ENCODE measurements at places on chromosomes 11 and 22.
A peak's percentile ranks its signal among the peaks of the same experiment; 100 is the strongest.

DNA sequence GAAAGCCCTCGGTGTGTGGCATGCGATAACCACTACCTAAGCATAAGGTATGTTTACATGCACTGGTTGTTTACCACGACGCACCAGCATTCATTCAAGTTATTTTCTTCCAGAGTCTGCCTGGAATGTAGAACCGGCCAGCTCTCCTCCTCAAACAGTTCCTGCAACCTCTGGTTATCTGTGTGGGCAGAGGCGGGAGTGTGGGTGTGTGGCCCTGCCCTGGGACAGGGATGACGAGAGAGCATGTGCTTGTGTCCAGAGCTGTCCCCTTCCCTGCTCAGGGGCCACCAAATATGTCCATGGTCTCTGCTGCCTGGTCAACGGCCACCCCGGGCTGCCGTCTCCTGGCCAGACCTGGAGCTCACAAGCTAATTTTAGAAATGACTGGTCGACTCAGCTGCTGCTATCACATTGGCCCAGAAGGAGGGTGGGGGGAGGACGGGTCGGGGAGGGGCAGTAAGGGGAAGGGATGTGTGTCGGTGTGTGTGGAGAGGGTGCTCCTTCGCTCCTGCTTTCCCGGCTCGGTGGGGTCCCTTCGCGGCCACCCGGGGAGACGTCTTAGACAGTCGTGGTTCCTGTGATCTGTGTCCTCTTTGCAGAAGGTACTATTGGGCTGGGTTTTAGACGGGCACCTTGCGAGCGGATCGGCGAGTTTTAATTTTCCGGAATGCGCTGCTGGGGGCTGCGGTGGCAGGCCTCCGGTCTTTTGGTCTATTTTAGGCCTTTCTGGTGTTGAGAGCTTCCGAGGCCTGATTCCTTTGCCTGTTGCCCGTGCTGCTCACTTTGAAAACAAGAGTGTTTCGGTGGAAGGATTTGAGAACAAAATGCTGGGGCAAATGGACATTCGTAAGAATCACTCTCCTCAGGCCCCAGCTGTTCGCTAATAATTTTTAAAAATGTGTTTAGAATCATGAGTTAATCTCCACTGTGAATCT lies at the start of gene MYO18B:
MYO18B (plus strand) TSS at position 497 of the 935 bp plus-strand sequence. CDS start 18,905 bp downstream, outside the sequence.
- DNase-seq: no peak

DNA sequence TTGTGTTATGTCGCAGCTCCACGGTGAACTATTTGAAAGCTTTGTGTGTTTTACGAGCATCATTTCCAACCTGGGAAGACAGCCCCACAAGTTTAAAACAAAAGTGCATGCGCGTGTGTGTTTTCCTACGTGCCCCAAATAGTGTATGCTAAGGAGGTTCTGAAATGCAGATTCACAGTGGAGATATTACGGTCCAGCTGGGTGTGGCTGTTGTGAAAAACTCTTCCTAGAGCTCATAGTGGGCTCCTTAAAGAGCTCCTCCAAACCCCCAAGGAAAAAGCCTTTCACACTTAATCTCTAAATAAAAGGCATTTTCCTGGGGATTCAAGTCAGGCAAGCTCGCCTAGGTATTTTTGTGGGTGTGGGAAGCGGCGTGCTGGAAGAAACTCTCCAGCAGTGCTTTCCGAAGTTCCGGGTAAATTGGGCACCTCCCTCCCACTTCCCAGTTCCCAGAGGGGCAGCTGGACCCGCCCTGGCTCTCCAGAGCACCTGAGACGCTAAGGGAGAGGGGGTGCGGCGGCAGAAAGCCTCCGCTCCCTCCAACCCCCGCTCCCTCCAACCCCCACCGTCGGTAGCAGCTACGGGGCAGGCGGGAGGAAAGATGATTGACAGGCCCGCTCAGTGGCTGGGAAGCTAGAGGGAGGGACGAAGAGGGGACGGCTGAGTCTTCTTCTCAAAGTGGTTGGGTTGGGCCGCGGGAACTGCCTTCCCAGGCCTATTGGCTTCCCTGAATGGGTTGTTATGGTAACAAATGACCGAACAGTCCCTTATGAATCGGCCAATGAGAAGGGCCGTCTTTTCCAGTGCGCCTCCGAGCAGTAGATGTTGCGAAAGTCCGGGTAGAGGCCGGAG lies 561 bp upstream of the PCF11 start:
- peak; percentile 96 for DNase-seq

- no peak for DNase-seq
Measured at GRCh38 chr11:2399488-2400068, 972 bp upstream of the TSSC4 start.

DNA sequence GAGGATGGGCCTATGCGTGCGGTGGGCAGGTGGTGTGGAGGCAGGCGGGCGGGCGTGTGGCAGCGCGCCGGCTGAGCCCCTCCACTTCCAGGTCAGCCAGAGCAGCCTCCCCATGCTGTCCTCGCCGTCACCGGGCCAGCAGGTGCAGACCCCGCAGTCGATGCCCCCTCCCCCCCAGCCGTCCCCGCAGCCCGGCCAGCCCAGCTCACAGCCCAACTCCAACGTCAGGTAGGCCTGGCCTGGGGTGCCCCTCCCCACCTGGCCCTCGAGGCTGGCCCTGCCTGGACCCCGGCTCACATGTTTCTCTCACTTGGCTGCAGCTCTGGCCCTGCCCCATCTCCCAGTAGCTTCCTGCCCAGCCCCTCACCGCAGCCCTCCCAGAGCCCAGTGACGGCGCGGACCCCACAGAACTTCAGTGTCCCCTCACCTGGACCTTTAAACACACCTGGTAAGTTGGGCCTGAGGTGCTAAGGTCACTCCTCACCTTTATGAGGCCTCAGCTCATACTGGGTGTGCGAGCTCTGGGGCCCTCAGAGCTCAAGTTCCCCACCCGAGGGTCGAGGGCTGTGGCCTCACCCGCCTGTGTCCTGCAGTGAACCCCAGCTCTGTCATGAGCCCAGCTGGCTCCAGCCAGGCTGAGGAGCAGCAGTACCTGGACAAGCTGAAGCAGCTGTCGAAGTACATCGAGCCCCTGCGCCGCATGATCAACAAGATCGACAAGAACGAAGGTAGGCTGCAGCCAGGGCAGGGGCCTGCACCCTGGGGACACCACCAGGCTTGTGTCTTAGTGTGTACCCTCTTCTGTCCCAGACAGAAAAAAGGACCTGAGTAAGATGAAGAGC lies 75.3 kb downstream of the MED15 start:
- DNase-seq: no peak

GRCh38 chr22:49096476-49096875 lies 731.2 kb downstream of the BRD1 start:
- no peak for DNase-seq

GRCh38 chr22:46607483-46608114 lies 12.6 kb upstream of the GRAMD4 start:
- no peak for DNase-seq

- DNase-seq: no peak
Measured at GRCh38 chr11:125228993-125229392, 64.4 kb downstream of the PKNOX2 start.

GRCh38 chr11:131792243-131792642 lies 421.8 kb downstream of the NTM start:
- DNase-seq: no peak

- DNase-seq: no peak
Measured at GRCh38 chr22:31814942-31815341, 61.1 kb downstream of the DEPDC5 start.

GRCh38 chr22:42626951-42627625 lies 12.4 kb upstream of the POLDIP3 start:
- DNase-seq: no peak

- DNase-seq: no peak
Measured at GRCh38 chr22:41550952-41551491, 6.8 kb upstream of the POLR3H start.

GRCh38 chr11:4862447-4863236 lies 13.6 kb upstream of the OR51S1 start:
- no peak for DNase-seq

- DNase-seq: no peak
Measured at GRCh38 chr11:66154109-66154508, 84.0 kb downstream of the PACS1 start.

GRCh38 chr11:117949062-117949461 lies 19.9 kb upstream of the TMPRSS13 start:
- no peak for DNase-seq

DNA sequence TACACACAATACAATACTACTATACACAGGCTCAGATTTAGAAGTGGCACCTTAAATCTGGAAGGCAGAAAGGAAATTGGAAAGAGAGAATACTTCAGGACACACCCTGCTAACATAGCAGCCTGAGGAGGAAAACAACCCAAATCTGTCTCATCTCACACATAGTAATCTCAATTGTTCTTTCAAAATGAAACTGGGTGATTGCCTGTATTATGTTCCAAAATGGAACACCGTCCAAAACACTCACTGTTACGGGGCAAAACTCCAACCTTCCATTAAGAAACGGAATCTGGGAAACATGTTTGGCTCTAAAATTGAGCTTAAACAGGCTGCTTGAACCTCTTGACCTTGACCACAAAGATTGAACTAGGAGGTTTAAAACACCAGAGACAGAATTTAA lies 572.6 kb downstream of the OPCML start:
- DNase-seq: no peak

DNA sequence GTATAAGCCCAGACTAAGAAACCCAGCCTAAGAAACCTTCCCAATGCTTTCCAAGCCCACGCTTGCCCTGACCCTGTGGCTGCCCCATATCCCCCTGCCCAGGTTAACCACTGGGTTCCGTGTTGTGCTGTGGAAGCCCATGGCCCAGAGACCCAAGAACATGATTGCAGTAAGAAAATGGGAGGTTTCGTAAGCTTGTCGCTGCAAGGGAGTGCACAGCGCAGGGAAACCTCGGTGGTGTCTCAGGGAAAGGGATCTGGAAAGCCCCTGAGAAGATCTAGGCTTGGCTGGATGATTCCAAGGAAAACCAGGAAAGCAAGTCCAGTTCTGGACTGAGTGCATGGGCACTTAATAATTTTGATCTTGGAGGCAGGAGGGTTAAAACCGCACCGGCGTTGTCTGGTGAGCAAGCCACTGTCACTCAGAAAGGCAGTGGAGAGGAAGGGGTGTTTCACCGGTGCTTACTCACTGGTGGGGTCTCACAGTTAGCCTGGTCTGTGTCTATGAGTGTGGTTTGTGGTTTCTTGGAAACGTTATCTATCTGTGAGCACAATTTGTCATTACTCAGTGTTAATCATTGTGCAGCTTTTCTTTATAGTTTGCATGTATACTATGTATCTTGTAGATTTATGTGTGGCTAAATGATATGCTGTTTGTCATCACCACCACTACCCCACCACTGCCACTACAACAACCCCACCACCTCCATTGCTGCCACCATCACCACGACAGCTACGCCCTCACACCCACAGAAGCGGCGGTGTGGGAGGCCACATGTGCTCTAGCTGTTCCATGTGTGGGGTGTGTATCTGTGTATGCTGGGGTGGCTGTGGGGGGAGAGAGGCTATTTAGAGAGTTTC lies 53.3 kb upstream of the PRDM11 start:
- DNase-seq: no peak

DNA sequence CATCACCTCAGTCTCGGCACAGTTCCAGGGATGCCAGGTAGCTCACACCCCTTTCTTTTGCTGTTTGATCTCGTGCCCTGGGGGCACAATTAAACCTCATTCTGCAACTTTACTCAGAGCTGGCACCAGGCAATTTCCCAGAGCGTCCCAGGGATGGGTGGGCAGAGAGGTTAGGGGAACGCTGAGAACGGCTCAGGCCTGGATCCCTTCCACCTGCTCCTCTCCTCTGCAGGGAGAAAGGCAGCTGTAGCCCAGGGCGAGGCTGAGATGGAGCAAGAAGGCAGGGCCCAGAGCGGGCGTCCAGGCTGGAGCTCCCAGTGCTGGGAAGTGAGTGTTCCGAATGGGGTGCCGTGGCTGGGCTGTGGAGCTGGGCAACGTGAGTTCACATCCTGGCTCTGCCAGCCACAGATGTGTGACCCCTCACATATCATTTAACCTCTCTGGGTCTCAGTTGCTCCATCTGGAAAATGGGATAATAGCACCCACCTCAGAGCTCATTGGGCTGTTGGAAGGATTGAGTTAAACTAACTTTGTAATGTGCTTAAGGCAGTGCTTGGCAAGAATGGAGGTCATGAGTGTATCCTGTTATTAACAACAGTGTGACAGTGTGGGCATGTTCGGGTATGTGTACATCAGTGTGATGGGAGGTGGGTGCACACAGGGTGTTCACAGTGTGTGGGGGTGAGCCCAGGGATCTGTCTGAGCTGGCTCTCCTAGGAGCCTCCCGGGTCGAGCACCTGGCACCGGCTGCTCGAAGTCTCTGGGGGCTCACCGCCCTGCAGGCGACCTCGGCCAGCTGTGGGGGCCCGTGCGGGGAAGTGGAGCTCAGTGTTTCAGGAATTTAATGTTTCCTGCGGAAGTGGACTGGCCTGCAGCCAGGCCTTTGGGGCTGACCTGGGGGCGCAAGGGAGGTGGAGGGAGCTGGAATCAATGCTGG lies 15.5 kb downstream of the OTUB1 start:
- no peak for DNase-seq

- no peak for DNase-seq
Measured at GRCh38 chr11:71373791-71374454, 74.3 kb downstream of the DHCR7 start.

GRCh38 chr11:27485930-27486773 lies 13.6 kb upstream of the LGR4 start:
- DNase-seq: no peak

DNA sequence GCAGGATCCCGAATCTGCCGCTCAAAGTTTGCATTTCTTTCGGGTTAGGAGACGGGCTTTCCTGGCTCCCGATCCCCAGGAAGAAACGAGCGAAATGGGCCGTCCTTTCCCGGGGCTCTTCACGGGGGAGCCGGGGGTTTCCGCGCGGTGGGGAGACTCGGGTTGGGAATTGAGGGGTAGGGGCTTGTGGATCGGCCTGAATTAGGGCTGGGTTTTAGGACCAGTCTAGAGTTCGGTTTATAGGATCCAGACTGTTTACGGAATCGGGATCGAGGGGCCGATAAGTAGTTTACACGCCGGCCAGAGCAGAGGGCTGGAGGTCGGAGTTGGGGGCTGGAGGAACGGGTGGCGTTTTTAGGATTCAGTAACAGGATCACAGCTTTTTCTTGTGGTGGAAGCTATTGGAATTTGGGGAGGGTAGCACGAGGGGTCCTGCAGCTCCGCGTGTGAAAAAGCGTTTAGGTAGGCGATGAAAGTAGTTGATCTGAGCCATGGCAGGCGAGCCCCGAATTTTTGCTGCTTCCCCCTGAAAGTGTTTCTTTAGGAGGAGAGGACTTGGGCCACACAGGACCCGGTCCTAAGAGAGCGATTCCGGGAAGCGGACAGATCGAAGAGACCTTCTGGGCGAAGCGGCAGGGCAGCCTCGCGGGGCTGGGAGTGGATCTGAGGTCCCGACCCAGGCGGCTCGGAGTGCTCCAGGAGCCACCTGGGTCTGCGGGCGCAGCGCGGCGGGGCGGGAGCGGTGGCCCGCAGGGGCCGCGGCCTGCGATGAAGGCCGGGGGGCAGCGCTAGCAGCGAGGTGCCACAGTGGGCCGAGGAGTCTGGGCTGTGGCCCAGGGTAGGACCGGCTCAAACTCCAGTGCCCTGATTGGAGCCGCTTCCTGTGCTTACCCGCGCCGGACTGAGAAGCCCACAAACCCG lies 1.6 kb downstream of the PKNOX2 start:
- no peak for DNase-seq

- DNase-seq: no peak
Measured at GRCh38 chr11:121393855-121394254, 58.3 kb upstream of the SORL1 start.
